Activated effector memory CD4-positive, alpha-beta T cell treated with Interleukin-2 at 50 U/mL for 16 hours (primary cell): ENCODE measurements at places on chromosomes 7 and 10.

- DNase-seq, result no peak
These were observed 11.6 kb upstream of the MACROH2A2 start for GRCh38 chr10:70041016-70041415.

GRCh38 chr10:36531621-36532020 is 593.8 kb upstream of the ANKRD30A start:
- no peak for DNase-seq

- DNase-seq, result no peak
These were observed 62.8 kb downstream of the PDZD8 start for GRCh38 chr10:117312430-117312829.

- DNase-seq, result no peak
These were observed 153.7 kb upstream of the NPVF start for GRCh38 chr7:25381818-25382589.

DNA sequence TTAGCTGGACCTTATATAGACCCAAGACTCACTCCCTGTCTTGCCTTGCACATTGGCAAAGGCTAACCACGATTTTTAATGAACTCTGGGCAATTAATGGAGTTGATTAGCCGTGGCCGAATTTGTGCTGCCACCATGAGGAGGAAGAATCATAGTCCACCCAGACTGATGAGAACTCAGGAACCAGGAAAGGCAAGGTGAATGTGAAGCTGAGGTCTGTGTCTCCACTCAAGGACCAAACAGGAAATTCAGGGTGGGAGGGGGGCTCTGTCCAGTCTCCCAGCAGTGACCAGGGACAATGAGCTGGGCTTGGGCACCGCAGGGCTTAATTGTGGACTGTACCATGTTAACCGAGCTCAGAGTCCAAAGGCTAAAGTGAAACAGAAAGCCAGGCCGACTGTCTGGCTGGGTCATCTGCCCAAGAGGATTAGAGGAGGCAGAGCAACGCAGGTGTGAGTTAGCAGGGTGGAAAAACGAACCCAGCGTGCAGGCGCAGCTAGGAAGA is 127.0 kb upstream of the JCAD start:
- DNase-seq, result no peak

- no peak for DNase-seq
These were observed 104.0 kb downstream of the FAM107B start for GRCh38 chr10:14670551-14671240.

DNA sequence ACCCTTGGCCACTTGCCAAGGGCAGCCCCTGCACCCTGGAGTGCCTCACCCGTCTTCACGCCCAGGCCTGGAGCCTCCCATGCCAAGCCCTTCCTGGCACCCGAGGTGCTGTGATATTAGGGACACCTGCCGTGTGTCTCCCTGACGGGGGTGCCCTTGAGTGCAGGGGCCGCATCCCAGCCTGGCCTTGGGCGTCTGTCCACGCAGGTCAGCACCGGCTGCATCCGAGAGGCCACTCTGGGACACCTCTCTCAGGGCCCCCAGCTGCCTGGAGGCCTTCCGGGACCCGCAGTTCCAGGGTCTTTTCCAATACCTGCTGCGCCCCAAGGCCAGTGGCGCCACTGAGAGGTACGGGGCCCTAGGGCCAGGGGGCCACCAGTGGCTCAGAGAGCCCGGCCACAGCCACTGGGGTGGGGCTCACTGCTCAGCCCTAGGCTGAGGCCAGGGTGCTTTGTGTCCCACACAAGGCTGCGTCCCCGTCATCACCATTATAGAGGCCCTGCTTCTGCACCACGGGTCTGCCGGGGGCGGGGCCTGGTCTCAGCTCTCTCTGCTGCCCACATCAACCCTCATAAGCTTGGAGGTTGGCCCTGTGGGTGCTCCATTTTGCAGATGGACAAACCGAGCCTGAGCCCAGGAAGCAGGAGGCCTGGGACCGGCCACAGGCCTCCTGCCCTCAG is 12.7 kb downstream of the AP5Z1 start:
- no peak for DNase-seq

DNA sequence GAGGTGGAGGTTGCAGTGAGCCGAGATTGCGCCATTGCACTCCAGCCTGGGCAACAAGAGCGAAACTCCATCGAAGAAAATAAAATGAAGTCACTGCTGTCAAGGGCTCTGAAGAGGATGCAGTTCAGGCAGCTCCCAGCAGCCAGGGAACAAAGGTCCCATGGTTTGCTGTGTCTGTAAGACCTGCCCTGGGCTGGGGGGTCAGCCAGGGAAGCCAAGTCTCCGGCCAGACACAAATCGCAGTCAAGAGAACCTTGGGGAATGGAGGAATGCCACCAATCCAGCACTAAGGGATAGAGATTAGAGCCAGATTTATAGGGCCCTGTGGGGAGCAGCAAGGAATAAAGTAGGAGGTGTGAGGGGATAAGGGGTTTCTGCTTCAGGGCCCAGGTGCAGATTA is 28.9 kb upstream of the VSIR start:
- no peak for DNase-seq

GRCh38 chr10:65931291-65932070 is 994.4 kb upstream of the LRRTM3 start:
- no peak for DNase-seq
